ENCODE measurements at places on chromosomes 7 and 10.
A peak's percentile ranks its signal among the peaks of the same experiment; 100 is the strongest.

GRCh38 chr7:44244282-44244681 lies 43.5 kb downstream of the YKT6 start:
- DNase-seq: no peak

DNA sequence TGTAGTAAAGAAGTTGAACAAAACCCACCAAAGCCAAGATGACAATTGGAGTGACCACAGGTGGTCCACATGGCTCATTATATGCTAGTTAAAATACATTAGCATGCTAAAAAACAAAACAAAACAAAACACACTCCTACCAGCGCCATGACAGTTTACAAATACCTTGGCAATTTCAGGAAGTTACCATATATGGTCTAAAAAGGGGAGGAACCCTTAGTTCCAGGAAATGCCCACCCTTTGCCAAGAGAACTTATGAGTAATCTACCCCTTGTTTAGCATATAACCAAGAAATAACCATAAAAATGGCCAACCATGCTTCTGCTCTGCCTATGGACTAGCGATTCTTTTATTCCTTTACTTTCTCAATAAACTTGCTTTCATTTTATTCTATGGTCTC lies 979.1 kb upstream of the POT1 start:
- no peak for DNase-seq

DNA sequence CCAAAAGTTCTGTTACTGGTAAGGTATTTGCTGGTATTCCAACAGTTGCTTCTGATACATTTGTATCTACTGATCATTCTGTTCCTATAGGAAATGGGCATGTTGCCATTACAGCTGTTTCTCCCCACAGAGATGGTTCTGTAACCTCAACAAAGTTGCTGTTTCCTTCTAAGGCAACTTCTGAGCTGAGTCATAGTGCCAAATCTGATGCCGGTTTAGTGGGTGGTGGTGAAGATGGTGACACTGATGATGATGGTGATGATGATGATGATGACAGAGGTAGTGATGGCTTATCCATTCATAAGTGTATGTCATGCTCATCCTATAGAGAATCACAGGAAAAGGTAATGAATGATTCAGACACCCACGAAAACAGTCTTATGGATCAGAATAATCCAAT lies 131.0 kb downstream of the AASS start:
- no peak for DNase-seq

DNA sequence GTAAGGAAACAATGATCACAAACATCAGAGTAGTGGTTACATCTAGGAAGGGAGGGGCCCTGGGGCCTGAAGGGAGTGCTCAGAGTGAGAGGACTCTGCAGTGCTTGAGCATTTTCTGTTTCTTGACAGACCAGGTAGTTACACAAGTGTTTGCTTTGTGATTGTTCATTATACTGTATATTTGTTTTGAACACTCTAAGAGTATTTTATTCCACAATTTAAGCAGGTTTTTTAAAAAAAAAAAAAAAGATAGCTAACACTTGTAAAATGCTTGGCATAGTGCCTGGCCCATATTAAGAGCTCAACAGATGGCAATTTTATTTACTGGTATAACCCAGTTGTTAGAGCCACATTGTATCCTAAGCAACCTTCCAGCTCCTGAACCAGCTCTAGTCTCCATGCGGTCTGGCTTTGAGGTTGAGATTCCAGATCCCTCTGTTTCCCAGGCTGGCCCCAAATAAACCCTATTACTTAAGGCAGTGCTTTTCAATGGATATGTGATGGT lies 20.1 kb upstream of the ATXN7L1 start:
- peak; percentile 56 for DNase-seq

GRCh38 chr7:142797391-142798377 lies 26.9 kb downstream of the PRSS2 start:
- no peak for DNase-seq

DNA sequence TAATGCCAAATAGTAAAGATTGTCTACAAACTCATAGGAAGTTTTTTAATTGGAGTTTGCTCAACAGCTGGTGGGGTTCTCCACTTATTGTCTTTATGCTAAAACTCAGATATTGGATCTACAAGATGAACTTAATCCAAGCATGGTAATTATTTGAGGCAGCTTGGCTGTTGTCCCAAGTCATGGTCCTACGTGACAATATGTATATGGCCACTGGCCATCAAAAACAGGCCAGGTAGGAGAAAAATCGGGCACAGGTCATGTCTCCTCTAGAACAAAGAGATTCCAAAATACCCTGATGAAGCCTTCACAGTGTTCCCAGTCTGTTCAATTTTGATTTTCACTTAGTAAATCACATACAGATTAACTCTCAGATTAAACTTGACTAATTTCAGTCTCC lies 606.4 kb downstream of the TNS3 start:
- DNase-seq: no peak

DNA sequence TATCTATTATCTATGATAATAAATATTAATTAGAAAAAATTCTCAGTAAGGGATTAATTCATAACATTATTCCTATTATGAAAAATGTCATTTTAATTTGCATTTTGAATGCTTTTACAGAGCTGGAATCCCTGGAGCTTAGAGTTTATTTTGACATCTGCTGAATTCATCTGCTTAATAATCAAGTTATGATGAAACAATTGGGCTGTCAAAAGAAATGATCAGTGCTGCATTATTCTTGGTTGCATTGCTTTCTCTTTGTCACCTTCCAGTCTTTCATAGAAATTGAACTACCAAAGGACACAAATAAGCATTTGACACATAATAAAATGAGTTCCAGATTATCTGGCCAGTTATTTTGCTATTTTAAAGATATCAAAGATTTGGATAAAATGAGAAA lies 40.0 kb upstream of the MACC1 start:
- no peak for DNase-seq

GRCh38 chr10:99654390-99655175 lies 4.7 kb upstream of the ENTPD7 start:
- DNase-seq: no peak

DNA sequence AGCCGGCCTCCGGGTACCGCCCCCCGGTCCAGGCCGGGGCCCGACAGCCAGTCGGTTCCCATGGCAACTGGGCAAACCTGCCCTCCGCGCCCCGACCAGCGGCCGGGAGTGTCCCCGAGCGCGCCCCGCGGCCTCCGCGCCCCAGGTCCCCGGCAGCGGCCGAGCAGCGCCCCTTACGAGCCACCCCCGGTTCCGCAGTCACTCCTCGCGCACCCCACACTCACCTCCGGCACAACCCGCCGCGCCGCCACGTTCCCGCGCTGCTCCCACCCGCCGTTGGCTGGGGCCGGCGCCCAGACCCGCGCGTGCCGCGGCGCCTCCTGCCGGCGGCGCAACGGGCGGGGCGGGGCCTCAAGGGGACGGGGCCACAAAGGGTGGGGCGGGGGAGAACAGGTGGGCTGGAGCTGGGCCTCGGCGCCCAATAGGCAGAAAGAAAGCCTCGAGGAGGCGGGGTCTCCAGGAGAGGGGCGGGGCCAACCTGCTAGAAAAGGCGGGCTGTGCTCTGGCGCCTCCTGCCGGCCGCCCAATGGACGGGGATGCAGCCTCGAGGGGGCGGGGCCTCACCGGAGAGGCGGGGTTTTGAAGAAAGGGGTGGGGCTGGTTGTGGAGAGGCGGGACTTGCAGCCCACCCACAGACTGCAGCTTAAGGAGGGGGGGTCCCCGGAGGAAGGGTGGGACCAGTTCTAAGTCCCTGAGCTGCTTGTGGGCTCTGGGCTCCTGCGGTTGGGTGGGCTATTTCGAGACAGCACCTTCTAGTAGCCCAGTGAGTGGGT lies at the start of gene RADIL:
Gene RADIL, minus strand, starts transcription at position 345 of the 773 bp plus-strand sequence. CDS start 5,577 bp downstream, outside the sequence.
- peak; percentile 53 for DNase-seq

GRCh38 chr7:155975490-155975889 lies 163.2 kb upstream of the SHH start:
- no peak for DNase-seq

DNA sequence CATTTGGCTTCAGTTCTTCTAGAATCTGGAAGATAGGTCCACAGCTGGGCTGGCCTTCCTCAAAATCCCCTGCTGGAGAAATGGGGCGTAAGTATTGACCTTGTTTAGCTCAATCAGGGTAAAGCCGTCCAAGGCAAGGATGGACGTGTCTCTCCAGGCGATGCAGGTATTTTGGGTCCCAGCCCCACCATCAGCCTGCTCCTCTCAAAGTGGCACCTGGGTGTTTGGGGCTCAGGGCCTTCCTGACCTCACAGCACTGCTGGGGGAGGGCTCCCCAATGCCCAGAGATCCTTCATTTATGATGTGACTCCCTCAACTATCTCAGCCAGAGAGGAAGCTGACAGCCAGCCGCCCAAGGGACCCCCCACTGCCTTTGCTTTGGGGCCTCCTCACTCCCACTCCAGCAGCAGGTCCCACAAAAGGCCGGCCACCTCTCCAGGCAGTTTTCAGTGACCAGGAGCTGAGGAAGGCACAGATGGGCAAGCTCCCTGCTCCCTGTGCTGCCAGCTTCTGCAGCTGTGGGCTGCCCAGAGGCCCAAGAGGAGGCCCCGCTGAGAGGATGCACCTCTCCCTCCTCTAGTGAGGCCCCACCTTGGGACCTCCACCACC lies 140.0 kb upstream of the TCERG1L start:
- no peak for DNase-seq

GRCh38 chr7:80981405-80981804 lies 62.6 kb upstream of the SEMA3C start:
- DNase-seq: no peak

GRCh38 chr7:36430881-36431280 lies 41.2 kb downstream of the ANLN start:
- no peak for DNase-seq

- DNase-seq: no peak
Measured at GRCh38 chr7:143303733-143304132, 12.2 kb upstream of the CLCN1 start.

GRCh38 chr7:37070471-37070870 lies 346.2 kb upstream of the AOAH start:
- DNase-seq: no peak

GRCh38 chr10:63561341-63561740 lies 40.1 kb downstream of the REEP3 start:
- DNase-seq: no peak

DNA sequence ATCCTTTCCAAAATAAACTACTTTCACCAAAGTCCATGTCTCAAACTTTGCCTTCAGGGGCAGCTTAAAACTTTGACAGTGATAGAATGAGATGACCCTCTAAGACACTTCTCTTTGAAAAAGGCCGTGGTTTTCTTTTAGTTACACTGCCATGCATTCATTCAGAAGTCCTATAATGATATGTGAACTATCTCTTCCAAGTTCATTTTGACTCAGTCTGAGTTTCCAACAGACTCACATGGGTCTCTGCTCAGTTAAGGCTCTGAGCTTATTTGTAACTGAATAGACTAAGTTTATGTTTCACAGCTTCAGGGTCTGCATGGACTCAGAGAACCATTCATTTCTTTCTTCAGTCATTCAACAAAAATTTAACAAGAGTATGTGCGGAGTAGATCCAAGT lies 208.9 kb upstream of the PRSS1 start:
- no peak for DNase-seq

- DNase-seq: no peak
Measured at GRCh38 chr7:151141311-151141854, 26.1 kb downstream of the GBX1 start.

GRCh38 chr7:22481726-22482125 lies 18.3 kb downstream of the STEAP1B start:
- no peak for DNase-seq

- DNase-seq: no peak
Measured at GRCh38 chr7:156157409-156158012, 345.2 kb upstream of the SHH start.

DNA sequence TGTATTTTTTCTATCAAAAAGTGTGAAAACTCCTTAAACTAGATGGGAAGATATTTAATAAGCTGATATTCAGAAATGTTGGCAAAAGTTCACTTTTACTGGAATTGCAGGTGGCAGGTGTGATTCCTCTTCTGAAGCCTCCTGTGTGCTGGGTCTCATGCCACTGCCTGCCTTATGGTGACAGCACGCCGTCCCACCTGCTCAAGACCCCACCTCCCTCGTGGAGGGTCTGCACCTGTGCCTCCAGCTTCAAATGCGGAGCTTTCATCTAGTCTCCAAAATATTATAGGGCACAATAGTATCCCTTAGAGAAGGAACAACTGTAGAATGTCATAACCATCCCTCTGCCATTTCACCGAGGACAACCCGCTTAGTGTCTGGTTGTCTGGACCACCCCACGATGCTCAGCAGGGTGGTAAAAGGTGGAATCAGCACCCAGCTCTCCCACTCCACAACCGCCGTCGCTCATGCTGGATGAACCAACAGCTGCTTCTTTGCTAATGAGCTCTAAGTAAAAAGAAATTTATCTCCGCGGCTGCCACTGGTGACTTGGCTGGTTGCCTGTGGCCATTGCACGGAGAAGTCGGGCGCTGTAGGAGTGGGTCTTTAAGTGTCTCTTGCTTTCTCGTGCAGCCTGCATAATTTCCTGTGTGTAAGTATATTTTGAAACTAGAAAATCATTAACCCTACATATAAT lies 119.3 kb upstream of the TCERG1L start:
- DNase-seq: no peak

DNA sequence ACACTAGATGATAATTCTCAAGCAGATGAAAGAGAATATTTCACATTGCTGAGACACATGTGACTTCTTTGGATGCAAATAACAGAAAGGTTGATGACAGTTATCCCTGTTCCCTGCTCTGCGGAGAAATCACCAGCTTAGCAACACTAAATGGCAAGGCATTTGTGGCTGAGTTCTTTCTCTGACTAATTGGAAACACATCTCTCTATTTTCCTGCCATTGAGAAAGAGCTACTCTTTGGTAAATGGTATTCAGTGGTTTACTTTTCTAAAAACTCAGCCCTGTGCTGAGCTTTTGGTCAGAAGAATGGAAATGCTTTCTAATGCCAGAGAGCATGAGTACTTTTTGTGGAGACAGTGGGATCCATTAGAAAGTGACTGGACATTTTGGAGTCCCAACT lies 771.4 kb downstream of the LRMDA start:
- no peak for DNase-seq

DNA sequence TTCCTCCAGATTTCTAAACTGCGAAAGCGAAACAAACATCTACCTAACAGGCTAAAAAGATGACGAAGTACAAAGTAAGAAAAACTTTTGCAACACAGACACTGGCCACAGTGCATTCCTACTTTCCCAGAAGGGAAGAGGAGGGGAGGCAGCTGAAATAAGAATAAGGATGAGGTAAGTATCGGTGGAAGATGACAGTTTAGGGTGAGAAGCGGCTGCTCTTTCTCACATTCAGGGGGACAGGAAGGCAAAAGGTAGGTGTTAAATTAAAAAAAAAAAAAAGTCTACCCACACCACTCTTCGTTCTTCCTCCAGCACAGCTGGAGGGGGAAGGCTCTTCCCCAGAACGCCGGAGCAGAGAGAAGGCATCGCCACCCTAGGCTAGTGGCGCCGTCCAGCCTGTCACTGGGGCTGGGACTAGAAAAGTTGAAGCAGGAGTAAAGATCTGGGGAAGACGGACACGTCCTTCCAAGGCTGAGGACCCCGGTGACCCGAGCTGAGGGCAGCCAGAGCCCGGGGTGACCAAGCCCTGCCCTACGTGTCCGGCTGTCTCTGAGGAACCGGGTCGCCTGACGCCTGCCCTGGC lies 846 bp downstream of the DNAJC1 start:
- DNase-seq: no peak

- DNase-seq: no peak
Measured at GRCh38 chr10:119375574-119376272, 166.8 kb downstream of the RGS10 start.
